ENCODE measurements at places on chromosomes 13 and 19.

GRCh38 chr19:18793144-18794028, 2.3 kb upstream of the COMP start:
- DNase-seq, result no peak

DNA sequence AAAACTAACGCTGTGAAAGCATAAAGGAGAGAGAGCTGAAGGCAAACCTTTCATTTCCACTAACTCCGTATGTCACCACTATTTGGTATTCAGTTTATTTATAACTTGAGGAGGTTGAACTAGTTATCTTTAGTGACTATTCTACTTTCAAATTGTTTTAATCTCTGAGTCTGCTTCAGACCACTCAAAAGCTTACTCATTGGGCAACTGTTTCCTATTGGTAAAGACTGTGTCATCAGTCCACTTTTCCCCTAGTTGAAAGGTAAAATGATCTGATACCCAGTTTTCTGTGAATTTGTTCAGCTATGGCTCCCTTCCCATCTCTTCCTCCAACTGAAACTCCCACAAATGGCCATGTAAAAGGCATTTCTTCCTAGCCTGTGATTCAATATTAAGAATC, 39.1 kb downstream of the TEX26 start:
- no peak for DNase-seq

GRCh38 chr13:67827992-67828391, 597.9 kb upstream of the PCDH9 start:
- DNase-seq, result no peak

DNA sequence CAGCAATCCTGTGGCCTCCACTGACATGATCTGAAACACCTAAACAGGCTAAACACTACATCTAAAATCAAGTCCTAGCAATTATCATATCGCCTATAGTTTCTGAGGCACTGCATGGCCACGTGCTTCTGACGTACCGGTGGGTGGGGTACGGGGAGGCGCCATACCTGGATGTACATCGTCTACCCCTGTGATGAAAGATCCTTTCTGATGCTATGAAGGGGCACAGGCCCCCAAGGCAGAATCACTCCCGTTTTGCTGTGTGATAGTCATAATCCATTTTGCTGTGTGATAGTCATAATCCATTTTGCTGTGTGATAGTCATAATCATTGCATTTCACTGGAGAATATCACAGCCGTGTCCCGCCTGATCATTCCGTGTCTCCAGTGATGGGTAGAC, 118.7 kb upstream of the SOX1 start:
- DNase-seq, result no peak

GRCh38 chr13:73422973-73423372, 364.2 kb downstream of the KLF5 start:
- DNase-seq, result no peak

DNA sequence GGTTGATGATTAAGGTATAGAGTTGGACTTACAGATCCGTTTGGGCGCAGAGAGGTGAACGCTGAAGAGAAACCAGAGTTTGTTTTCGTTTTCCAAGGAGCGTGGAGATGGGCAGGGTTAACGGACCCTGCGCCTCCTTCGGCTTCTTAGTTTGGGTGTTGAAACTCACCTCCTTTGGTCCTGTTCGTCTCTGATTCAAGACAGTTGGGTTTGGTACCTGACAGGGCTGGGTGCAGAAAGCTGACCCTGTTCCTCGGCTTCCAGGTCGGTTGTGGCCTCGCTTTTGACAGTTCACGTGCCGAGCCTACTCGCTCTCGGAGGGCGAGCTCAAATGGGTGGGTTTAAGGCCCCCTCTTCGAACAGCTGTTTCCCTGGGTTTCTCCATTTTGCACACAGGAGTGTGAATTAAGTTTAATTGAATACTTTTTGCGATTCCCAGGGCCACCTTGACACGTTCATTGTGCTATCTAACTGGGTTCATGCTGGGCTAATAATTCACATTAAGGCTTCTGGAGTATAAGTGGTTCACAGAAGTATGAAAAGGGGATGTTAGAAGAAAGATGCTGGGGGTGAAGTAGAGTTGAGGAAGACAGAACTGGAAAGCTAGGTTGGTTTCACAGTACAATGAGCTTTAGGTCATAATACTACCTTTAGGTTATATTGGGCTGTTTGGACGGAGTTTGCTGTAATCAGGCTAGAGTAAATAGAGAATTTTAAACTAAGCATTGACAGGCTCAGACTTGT, 638 bp downstream of the USPL1 start:
- no peak for DNase-seq

DNA sequence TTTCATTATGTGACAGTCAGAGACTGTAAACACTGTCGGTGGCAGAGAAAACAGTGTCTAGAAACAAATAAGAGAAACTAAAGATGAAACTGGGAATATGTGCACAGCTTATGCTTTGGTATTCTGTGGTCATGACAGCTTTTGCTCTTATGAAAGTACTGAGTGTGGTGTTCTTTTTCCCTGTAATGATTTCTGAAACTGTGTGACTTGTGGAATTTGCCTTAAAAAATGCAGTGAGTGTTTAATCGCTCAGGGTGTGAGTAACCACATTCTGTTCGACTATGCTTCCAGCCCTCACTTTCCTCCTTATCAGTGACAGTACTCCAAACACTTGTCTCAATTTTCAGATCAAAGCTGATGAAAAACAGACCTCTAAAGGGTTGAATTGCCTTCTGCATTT, 66.9 kb upstream of the DIAPH3 start:
- DNase-seq, result no peak

DNA sequence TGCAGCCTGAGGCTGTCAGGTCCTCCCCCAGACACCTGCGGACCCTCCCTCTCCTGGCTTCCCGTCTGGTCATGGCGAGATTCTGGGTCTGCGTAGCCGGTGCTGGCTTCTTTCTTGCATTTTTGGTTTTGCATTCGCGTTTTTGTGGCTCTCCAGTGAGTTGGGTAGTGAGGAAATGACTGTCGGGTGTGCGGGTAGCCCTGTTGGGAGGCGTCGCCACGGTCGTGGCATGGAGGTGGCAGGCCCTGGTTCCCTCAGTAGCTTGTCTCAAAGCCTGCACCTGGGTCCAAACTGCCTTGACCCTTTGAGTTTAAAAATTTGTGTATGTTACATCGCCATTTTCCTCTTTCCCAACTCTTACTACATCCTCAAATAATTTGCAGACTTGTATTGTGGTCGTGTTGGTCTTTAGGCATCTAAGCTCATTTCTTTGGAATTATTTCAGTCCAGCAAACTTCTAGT, 344 bp downstream of the NHLRC3 start:
- peak; percentile 71 for DNase-seq

- no peak for DNase-seq
Observed at GRCh38 chr13:99548448-99548847, 47.2 kb downstream of the TM9SF2 start.
